ENCODE measurements at places on chromosomes 4 and X.

GRCh38 chr4:158535130-158535614, 13.5 kb downstream of the RXFP1 start:
- no peak for DNase-seq

DNA sequence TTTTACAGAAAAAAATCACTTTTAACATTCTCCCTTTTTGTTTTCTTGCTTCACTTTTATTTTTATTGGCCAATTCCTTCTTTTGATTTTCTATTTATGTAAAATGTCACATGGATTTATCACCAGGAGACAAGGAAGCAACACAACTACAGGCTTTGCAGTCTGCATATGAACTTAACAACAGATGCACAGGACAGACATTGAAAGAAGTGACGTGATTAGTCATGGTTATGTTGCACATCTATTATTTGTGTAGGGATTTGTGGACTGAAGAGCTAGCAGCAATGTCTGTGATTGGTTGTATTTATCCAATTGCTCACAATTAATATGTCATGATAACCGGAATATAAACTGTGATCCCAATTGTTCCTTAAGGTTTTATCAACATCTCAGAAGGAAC, 147.8 kb upstream of the KLF3 start:
- no peak for DNase-seq

- DNase-seq: peak; percentile 42
These were observed 32.8 kb downstream of the CLCN4 start for GRCh38 chrX:10189317-10190268.

DNA sequence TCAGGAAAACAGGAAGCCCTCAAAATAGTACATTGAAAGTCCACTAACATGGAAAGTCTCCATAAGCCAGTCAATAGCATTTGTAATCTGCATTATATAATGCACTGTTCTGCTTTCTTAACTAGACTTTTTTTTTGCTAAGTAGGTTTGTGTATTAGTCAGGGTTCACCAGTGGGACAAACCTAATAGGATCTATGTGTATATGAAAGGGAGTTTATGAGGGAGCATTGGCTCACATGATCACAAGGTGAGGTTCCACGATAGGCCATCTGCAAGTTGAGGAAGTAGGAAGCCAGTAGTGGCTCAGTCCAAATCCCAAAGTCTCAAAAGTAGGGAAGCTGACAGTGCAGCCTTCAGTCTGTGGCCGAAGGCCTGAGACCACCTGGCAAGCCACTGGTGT, 116.0 kb downstream of the MXRA5 start:
- DNase-seq: no peak

DNA sequence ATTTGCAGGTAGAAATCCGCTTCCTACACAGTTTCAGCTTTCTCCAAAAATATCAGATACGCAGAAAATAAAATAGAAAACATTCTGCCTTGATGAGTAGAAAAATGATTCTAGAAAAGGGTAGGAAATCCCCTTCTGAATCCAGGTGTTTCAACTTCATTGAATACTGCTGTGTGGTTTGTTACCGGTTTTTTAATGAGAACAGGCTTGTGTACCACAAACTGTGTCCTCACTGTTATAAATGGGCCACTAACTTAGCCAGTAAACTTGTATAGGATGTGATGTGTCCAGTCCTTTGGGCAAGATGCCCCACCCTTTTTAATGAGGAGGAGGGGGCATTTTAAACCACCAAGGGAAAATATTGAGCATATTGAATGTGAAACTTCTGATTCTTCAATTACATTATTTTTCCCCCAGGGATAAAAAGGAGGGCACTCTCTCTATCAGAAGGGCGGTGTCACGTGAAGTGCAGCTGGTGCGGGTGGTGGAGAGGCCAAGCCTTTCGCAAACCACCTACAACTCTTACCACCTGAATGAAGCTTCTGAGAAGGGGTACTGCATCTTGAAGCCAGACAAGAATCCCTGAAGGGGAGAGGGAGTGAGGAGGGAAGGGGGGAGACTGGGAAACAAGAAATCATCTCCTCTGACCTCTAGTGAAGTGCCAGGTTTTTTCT, 4.5 kb downstream of the CXXC4 start:
- DNase-seq: no peak

GRCh38 chrX:110692866-110693265, 102.8 kb downstream of the CHRDL1 start:
- DNase-seq: no peak

GRCh38 chr4:119647558-119647957, 19.0 kb upstream of the PDE5A start:
- no peak for DNase-seq

GRCh38 chr4:95220205-95221175, 328.3 kb downstream of the UNC5C start:
- no peak for DNase-seq

DNA sequence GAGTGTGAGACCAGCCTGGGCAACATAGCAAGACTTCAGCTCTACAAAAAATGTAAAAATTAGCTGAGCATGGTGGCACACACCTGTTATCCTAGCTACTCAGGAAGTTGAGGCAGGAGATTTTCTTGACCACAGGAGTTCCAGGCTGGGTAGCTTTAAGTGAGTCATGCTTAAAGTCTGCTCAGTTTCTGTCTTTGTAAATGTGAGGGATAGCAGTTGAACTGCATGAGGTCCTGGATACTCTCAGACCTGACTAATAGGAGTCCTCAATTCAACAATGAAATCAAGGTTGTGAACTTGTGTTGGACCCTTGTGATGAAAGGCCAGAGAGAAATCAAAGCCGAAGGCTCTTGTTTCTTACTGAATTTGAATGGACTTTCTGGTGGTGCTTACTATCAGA, 45.2 kb downstream of the STARD8 start:
- no peak for DNase-seq

DNA sequence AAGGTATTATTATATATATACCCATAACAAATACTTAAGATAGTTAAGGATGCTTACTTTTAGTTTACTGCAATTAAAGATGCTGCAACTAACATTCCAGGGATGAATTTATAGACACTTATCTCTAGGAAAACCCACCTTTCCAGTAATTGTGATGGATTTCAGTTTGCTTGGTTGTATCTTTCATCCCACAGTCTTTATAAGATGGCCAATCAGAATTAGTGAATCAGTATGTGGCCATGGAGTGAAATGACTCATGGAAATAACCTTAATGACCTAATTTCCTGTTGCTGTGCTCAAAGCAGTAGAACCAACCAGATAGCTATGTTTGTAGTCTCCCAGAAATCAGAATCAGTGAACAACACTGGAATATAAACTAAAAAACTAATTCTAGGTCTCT, 26.4 kb downstream of the MOSPD2 start:
- DNase-seq: no peak

DNA sequence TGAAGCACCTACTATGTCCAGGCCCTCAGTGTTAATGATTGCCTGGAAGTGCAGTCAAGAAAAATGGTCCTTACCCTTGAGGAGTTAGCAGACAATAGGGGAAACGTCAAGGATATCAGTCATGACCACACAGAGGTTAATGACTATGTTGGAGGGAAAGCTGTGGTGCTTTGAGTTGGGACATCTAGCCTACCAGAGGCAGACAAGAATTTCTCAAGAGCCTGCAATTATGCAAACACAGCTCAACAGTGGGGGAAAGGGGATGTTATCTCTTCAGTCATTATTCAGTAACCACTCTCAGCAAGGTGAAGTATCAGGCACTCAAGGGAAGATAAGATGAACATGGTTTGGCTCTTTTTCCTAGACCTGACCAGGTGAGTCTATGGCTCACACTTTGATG, 7.0 kb upstream of the FGFBP1 start:
- DNase-seq: no peak

DNA sequence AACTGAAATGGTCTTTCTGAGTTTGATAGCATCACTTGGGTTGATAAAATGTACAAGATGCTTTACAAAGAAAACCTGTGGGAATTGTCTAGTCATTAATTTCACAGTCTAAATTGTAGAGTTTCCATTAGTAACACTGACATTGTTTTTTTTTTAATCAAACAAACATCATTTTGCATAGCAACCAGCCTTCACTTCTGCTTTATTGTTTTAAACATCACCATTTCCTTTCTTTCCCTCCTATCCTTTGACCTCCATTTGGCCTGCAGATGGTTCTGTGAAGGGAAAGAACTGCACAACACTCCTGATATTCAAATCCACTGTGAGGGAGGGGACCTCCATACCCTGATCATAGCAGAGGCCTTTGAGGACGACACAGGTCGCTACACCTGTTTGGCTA, 171.1 kb downstream of the PALLD start:
- DNase-seq: no peak

DNA sequence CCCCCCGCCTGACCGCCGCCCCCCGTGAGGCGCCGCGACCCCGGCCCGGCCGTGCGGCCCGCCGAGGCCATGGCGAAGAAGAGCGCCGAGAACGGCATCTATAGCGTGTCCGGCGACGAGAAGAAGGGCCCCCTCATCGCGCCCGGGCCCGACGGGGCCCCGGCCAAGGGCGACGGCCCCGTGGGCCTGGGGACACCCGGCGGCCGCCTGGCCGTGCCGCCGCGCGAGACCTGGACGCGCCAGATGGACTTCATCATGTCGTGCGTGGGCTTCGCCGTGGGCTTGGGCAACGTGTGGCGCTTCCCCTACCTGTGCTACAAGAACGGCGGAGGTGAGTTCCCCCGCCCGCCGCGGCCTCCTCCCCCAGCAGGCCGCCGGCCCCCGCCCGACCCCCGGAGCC, 780 bp downstream of the SLC6A8 start:
- no peak for DNase-seq

GRCh38 chrX:123673813-123674212, 59.0 kb downstream of the THOC2 start:
- DNase-seq: no peak

GRCh38 chr4:78654807-78655206, 103.2 kb downstream of the ANXA3 start:
- DNase-seq: no peak

GRCh38 chr4:97627750-97628149, 515.5 kb downstream of the STPG2 start:
- no peak for DNase-seq

GRCh38 chr4:1172228-1172851, at the start of gene SPON2:
SPON2 (minus strand) TSS chr4:1172583.
- no peak for DNase-seq

DNA sequence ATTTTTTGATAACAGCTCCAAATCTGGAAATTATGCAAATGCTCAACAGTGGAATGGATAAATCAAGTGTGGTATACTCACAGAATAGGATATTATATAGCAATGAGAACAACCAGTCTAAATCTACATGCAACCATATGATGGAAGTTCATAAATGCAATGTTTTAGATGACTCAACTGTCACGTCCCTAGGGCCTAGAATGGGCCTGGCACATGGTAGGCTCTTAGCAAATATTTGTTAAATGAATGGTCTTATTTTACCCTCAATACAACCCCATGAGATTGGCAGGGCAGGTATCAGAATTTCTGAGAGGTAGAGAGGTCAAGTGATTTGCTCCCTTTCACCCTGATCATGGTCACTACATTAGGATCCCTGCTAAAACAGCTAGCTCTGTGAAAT, 14.6 kb upstream of the NKX3-2 start:
- DNase-seq: no peak

- no peak for DNase-seq
These were observed 11.5 kb upstream of the TBC1D1 start for GRCh38 chr4:37879365-37879764.

GRCh38 chrX:39667736-39668482, 429.8 kb downstream of the BCOR start:
- DNase-seq: no peak

- no peak for DNase-seq
These were observed 280.7 kb downstream of the RAPGEF2 start for GRCh38 chr4:159383562-159383931.

GRCh38 chr4:66091786-66092185, 421.5 kb upstream of the EPHA5 start:
- no peak for DNase-seq

- no peak for DNase-seq
These were observed 215.3 kb downstream of the HS6ST2 start for GRCh38 chrX:132743086-132743485.

DNA sequence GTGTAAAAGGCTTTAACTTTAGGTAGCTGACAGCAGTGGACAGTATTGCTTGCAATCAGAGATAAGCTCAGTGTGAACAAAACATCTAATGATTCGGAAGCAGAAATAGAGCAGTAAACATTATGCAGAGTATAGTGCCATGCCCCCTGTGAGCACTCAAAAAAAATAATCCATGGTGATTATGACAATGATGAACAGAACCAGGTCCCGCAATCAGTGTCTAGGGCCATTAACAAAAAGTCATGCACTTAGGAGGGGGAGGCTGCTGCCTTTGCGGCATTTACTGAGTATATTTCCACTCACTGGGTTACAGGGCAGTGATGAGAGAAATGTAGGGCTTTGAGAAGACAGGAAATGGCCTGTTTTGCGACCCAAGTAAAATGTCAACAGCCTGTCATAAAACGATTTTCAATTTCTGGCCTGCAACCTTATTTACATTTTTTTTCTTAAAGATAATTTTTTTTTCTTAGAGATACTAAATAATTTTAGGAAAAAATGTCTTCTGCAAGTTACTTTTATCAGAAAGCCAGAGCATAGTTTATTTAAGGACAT, 27.3 kb upstream of the NEIL3 start:
- no peak for DNase-seq

DNA sequence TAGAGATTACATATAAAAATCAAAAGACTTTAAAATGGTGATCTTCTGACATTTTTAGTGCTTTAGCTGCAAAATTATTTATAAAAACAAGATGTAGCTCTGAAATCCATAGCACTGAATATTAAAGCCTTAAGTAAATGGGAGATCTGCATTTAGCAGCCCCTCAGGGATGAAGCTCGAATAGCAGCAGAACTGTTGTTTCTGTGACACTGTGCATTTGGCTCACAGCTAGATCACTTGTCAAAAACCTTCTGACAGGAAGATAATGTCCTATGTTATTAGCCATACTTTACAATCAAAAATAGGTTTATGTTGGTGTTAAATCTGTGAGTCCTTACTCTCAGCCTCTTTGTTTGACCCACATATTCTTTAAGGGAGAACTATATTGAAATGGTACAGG, 14.1 kb upstream of the PYURF start:
- no peak for DNase-seq

GRCh38 chr4:37793562-37793961, 32.9 kb upstream of the PGM2 start:
- DNase-seq: no peak

DNA sequence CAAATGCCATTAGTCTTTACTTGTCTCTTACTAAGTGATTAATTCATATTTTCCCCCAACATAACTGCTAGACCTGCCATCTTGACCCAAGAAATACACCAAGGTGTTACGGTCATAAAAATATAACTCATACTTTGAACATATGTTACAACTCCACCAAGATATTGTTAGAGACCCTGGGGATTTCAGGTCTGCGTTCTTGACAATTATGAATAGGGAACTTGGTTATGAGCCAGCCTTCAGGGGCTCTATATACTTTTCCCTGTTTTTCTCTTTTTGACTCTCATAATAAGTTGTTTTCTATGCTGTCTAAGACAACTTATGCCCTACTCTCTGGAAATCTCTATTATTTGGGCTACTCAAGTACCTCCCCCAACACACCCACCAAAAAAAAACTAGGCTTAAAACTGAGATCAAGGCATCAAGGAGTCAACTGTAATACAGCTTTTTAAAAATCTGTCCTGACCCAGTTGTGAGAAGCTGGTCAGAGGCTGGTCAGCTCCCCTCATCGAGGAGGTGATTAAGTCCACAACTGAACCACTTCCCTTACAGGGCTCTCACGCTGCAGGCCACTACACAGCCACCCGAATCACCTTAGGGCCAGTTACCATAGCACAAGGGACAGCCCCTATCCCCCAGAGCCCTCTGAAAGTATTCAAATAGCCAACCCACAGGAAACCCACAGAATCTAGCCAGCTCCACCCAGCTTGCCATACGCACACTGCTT, 10.5 kb upstream of the TLR3 start:
- DNase-seq: no peak

- no peak for DNase-seq
These were observed 27.6 kb downstream of the RHOH start for GRCh38 chr4:40224432-40224831.

- DNase-seq: no peak
These were observed 23.2 kb upstream of the AASDH start for GRCh38 chr4:56410247-56411062.

All from activated CD4-positive, CD25-positive, alpha-beta regulatory T cell treated with anti-CD3 and anti-CD28 coated beads, Interleukin-2, amount 50 U/mL, for 16 hours (primary cell).